Stimulated activated CD4-positive, alpha-beta T cell treated with anti-CD3 and anti-CD28 coated beads, Interleukin-4, amount 100 ng/mL, for 48 hours (primary cell): ENCODE measurements at places on chromosomes 5 and 9.

GRCh38 chr5:151663617-151664293, 23.0 kb downstream of the SPARC start:
- no peak for DNase-seq

GRCh38 chr5:154086146-154086545, 47.4 kb downstream of the MFAP3 start:
- DNase-seq: no peak

DNA sequence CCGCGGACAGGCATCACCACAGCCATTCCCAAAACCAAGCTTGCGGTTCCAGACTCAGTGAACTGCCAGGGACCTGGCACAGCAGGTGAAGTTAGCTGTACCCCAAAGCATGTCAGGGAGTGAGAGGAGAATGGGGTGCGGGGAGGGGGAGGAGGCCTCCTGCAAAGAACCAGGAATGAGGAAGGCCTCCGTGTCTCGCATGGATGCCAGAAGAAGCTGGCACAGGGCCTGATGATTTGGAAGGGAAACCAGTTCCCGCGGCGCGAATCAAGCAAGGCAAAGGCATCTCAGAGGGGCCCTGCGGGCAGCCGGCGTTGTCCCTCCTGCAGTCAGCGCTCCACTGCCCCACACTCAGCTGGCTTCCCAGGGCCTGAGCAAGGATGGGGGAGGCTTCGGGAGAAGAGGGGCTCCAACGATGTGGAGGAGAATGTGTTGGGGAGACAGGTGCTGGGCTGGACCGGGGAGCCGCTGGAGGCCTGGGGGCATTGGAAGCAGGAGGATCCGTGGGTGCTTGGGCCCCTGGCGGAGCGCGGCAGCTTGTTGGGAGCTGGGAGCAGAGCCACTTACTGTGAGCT, 14.6 kb downstream of the SLC9A3 start:
- no peak for DNase-seq

- no peak for DNase-seq
Measured at GRCh38 chr9:133578524-133579441, 30.4 kb downstream of the FAM163B start.

GRCh38 chr9:100397529-100398266, 29.2 kb upstream of the MSANTD3 start:
- no peak for DNase-seq

DNA sequence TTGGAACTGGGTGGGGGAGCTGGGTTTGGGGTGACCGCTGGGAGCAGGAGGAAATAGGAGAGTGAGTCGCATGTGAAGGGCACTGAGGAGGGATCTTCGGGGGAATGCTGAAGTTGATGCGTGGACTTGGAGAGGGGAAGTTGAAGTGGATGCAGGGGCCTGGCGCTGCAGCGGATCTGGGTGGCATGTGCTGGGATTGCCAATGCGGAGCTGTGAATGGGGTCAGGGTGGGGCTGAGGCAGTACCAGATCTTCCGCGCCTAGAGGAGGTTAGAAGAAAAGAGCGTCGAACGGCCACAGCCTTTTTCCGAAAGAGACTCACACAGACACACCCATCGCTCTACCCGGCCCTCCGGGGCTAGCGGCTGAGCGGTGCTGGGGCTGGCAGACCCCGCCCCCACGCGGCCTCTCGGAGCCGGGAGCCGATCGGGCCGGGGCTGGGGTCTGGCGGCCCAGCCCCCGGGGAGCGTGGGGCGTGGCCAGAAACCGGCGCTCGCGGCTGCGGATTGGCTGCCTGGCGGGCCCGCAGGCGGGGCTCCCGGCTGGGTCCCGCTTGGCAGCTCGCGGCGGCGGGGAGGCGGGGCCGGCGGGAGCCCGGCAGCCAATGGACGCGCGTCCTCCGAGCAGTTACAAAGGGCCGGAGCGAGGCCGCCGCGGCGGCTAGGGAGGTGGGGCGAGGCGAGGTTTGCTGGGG, at the start of gene TGFBR1:
TSS of gene TGFBR1 (plus strand) at position 655 of the 693 bp plus-strand sequence. CDS start 93 bp downstream, outside the sequence.
- DNase-seq: peak; percentile 85

DNA sequence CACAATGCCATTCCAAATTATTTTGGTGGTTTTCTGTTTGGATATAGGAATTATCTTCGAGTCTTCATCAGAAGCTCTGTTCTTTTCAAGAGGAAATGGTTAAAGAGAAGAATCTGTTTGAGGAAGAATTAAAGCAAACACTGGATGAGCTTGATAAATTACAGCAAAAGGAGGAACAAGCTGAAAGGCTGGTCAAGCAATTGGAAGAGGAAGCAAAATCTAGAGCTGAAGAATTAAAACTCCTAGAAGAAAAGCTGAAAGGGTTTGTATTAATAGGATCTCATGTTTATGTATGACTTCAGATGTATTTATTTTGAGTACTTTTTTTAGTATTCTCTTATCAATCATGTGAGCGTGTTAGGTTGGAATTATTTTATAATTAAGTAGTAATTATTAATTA, 15.0 kb downstream of the HMMR start:
- DNase-seq: no peak

GRCh38 chr9:21890696-21891095, 88.3 kb downstream of the MTAP start:
- no peak for DNase-seq

GRCh38 chr5:113343343-113343742, 91.4 kb downstream of the TSSK1B start:
- DNase-seq: no peak

DNA sequence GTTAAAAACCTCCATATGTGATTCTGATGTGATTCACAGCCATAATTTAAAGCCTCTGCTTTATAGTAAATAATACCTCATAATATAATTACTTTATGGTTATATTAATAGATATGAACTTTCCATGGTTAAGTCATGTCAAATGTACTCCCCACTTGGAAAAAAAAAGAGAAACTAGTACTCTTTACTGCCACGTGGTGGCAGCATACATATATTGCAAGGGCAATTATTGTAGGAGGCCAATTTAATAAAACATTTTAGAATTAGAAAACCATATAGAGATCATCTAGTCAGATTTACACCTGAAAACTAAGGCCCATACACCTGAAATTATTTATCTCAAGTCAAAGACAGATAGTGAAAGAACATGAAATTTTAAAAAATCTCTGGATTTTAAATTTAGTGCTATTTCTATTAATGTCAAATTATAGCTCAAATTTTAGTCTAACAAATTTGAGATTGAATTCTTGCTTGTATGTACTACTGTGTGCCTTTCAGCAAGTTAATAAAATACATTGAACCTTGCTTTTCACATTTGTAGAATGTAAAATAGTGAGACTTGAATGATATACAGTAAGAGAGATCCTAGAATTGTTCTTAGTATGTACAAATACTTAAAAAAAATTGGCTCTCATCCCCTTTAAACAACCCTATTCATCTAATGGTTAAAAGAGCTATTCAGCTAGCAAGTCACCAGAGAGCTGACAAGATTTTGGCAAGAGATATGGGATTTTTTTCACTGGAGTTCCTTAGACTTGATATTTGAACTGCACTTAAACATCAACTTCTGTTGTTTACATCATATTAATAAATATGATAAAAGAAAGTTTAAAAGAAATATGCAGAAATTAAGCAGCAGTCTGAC, 603.8 kb downstream of the TLE4 start:
- DNase-seq: no peak

DNA sequence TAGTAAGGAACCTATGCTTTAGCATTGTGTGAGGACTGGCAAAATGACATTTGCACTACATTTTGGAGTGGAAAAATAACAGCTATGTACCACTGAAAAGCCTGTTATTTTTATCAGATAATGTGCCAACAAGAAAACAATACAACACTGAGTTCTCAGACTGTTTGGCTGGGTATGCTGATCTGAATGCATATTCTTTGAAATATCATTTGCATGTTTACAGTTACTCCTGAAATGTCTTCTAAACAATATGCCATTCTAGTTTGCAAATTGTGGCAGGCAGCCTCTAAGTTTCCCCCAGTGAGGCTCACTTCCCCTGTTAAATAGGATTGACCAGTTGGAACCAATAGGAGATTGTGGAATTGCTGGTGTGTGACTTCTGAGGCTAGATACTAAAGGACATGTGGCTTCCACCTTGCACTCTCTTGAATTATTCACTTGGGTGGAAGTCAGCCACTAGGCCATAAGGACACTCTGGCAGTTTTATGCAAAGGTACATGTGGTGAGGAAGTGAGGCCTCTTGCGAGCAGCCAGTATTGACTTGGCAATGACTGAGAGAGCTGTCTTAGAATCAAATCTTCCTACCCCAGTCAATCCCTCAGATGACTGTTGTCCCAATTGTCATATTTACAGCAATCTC, 250.4 kb upstream of the PCSK5 start:
- DNase-seq: no peak

DNA sequence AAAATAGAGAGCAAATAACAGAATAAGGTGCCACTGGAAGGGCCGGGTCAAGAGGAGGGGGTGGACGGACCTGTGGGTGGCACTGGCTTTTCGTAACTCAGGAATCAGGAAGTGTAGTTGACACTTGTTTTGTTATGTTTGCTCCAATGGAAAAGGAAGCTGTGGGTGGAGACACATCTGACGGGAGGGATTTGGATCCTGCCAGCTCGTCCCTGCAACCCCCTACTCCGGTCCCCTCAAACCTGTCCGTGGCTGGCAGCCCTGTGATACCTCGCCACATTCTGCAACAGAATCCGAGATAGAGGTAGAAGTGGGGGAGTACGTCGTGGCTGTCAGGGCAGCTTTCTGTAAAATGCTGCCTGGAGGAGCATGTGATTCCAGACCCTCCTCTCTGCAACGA, 104.2 kb upstream of the IER5L start:
- DNase-seq: no peak

GRCh38 chr5:1787472-1788047, 12.1 kb downstream of the MRPL36 start:
- DNase-seq: no peak

GRCh38 chr9:105206821-105207699, 37.4 kb upstream of the SLC44A1 start:
- DNase-seq: no peak

GRCh38 chr5:4128994-4129393, 533.4 kb downstream of the IRX1 start:
- DNase-seq: no peak

DNA sequence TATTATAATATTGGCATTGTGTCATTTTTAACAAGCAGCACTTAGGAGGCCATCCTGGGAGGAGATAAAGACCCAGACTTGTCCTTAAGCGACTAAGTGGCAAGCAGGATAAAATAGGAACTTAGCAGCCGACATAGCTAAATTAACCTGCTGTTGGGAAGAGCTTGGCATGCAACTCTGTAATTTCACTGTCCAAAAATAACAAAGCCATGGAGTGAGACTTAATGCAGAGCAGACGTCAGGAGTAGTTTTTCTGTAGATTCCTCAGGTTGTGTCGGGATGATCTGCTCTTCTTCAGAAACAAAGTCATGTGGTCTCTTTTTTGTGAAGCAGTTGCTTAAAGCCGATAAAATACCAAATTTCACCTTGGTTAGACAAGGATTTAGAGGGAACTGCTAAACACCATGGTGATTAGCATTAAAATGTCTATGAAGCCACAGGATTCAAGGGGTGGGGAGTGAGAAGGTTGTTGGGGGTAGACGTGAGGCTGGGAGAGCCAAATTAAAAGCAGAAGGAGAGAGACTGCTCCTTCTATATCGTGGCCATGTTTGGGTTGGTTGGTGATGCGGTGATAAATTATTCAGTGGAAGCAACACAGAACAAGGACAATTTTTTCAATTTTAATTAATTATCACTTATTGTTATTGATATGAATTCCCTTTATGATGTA, 303.0 kb downstream of the CSNK1G3 start:
- DNase-seq: no peak

DNA sequence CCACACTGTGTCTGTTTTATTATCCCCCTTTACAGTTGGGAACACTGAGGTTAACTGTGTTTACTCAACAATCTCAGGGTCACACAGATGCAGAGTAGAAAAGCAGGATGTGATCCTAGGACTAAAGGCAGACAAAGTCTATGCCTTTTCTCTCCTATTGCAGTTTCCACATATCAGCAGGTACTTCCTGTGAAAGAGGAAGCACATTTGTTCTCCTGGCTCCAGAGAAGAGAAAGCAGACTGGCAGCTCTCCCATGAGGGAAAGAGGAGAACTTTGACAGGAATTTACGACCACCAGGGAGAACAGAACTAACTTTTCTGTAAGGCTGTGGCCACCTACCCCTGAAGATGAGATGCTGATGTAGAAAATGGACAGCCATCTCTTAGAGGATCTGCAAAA, 84.2 kb upstream of the TNC start:
- no peak for DNase-seq

- no peak for DNase-seq
Measured at GRCh38 chr9:72844440-72844768, 108.4 kb downstream of the ALDH1A1 start.

GRCh38 chr5:138351056-138351455, 1.4 kb upstream of the KDM3B start:
- no peak for DNase-seq

DNA sequence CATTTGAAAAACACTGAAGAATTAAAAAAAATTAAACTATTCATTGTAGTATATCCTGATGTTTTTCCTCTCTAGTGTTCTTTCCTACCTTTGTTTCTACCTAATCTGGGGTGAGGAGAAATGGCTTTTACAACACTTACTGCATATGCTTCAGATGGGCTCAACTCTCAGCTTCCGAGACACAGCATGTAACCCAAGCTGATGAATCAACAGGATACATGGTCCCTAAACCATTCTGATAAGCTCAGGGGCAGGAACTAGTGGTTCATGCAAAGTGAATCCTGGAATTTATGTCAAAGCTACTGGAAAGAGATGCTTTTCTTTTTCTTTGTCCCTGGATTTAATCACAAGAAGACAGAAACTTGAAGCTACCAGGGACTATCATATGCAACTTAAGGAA, 672.5 kb upstream of the RORB start:
- no peak for DNase-seq

- no peak for DNase-seq
Measured at GRCh38 chr5:171989946-171990712, 16.3 kb downstream of the FBXW11 start.

DNA sequence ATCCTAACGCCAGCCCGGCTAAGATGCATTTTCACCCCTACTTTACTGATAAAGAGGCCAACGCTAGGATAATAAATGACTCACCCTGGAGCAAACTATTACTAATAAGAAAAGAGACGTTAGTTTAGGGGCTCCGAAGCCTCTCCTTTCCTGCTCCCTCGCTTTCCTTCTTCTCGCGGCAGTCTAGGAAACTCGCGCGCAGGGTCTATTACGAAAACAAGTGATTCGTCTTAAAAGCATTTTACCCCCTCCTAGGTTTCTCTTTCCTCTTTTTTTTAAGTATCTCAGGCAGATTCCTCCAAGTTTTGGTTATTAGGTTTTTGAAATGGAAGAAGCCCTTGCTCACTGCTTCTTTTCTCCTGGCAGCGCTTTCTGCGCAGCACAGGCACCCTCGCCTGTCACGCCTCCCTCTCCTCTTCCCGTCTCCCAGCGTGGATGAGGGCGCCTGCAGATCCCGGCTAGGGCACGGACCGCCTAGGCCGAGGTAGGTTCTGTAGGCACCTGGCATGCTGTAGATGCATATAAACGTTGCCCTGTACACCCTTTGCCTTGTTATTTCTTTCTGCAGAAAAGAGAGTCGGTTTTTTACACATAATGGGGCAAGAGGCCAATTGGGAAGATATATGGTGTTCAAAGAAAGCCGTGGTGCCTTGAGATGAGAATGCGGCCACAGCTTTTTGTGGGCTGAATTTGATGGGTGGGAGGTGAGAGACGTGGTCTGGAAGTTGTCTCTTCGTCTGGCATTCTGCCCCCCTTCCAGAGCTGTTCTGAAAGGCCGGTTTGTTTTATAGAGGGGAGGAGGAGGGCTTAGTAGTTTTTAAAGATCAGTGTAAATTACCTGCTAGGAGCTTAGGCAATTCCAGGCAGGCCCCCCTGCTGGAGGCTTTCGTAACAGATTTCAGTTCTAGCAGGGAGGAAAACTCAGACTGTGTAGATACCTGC, 983 bp downstream of the GCNT1 start:
- DNase-seq: no peak
